ENCODE measurements at places on chromosomes 12 and 14.

GRCh38 chr12:53995002-53995377 lies 5.0 kb upstream of the HOXC9 start:
- DNase-seq, result no peak

DNA sequence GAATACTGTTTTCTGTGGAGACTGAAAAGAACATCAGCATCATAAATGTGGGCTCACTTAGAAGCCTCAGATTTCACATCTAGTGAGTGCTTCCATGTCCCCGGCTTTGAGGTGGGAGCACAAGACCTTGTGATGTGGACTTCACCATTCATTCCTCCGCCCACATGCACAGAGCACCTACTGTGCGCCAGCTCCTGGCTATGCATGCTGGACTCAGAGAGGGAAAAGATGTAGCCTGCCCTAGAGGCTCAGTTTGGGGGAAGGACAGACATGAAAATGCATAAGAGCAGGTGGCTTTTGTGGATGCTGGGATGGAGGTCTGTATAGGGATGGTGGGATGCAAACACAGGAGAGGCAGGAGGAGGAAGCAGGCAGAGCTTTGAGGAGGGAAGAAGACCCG lies 65.0 kb downstream of the SERPINA3 start:
- no peak for DNase-seq

- no peak for DNase-seq
Observed at GRCh38 chr12:31440586-31440985, 114.6 kb upstream of the SINHCAF start.

GRCh38 chr14:58923751-58924405 lies 264.6 kb upstream of the DAAM1 start:
- no peak for DNase-seq

GRCh38 chr14:59117754-59118528 lies 70.5 kb upstream of the DAAM1 start:
- no peak for DNase-seq

DNA sequence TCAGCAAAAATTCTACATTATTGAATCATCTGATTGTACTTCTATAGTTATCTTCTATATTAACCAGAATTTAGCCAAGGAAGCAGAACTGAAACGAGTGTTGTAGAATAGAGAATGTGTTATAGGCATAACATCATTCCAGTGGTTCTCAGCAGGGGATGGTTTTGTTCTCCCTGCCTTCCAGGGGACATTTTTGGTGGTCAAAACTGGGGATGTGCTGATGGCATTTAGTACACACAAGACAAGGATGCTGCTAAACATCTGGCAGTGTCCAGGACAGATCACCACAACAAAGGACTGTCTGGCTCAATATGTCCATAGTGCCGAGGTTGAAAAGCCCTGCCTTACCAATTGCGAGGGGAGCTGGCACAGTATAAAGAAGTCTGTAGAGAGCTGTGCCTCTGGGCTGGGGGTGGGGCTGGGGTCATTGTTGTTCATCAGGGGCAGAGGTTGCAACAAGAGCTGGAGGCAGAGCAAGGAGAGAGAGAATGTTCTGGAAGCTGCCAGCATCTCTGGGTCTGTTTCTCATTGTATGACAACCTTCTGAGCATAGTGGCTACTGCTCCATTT lies 1472.8 kb downstream of the AACS start:
- DNase-seq, result no peak
